ENCODE measurements at places on chromosomes 2 and 18. TPM values are rescaled to one million over a fixed set of nuclear protein-coding genes. Genes with fewer than 3 reads are reported as not detected.

DPP4 gene
- 104 TPM for total RNA-seq

CERKL gene
- total RNA-seq, result 0.40 TPM

REG3G gene
- not detected for total RNA-seq

ABCG5 gene
- total RNA-seq, result not detected

NOSTRIN gene
- total RNA-seq, result 3.1 TPM

RAB27B gene
- total RNA-seq, result 1.7 TPM

SDC1 gene
- 134 TPM for total RNA-seq

TUBB8B gene
- total RNA-seq, result not detected

ATRAID gene
- total RNA-seq, result 143 TPM
